ENCODE measurements at places on chromosomes 2 and 18.
A peak's percentile ranks its signal among the peaks of the same experiment; 100 is the strongest.

DNA sequence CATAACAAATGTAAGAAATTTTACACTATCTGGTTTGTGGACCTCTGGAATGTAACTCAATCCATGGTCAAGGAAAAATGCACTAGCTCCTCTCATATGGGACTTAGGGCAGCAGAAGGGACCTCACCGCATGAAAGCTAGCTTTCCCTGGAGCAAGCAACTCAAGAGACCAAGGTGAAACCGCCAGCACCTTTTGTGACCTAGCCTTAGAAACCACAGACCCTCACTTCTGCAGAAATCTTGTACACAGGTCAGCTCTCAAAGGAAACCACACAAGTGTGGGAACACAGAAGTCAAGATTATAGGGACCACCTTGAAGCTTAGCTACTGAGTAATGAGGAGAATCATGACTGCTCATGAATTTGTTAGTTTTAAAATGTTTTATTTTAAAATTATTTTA lies 222.5 kb downstream of the DLGAP1 start:
- no peak for DNase-seq

- DNase-seq = peak; percentile 70
Observed at GRCh38 chr2:47226132-47226922, 71.2 kb upstream of the STPG4 start.

DNA sequence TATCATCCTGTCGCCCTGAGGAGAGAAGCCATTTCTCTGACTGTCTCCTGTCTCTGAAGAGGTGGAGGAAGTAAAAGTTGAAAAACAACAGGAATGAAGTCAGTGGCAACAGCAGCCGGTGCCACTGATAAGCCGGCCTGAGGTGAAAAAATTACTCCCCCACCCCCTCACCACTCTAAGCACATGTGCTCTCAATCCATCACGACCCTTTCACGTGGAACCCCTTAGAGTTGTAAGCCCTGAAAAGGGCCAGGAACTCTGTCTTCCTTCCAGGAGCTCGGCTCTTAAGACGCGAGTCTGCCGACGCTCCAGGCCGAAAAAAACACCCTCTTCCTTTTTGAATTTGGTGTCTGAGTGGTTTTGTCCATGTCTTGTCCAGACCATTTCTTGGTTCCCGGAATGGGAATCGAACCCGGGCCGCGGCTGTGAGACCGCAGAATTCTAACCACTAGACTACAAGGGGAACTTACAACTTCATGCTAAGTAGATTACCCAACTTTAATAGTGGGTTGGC lies 40.7 kb upstream of the TRIM43 start:
- no peak for DNase-seq

GRCh38 chr2:83305758-83306378 lies 1153.2 kb downstream of the SUCLG1 start:
- DNase-seq = no peak

DNA sequence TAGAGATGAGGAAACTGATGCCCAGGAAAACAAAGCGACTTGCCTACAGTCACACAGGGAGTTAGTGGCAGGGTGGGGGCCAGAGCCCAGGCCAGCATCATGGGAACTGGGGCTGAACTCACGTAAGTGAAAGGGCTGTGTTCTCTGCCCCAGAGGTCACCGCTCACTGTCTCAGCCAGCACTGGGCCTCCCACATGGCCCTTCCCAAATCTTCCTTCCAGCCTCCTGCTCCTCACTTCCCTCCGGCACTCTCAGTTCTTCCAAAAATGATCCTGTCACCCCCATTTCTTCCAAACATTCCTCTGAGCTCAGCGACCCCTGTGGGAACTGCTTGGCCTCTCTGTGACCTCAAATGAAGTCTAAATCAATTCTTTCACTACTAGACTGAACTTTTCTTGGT lies 90.5 kb upstream of the TMEM247 start:
- no peak for DNase-seq
